ENCODE measurements at places on chromosomes 3 and 15.
A peak's percentile ranks its signal among the peaks of the same experiment; 100 is the strongest.

GRCh38 chr3:35946854-35947515 lies 307.7 kb downstream of the ARPP21 start:
- DNase-seq, result no peak

GRCh38 chr3:48151058-48151806 lies 37.0 kb downstream of the CDC25A start:
- peak; percentile 86 for DNase-seq

DNA sequence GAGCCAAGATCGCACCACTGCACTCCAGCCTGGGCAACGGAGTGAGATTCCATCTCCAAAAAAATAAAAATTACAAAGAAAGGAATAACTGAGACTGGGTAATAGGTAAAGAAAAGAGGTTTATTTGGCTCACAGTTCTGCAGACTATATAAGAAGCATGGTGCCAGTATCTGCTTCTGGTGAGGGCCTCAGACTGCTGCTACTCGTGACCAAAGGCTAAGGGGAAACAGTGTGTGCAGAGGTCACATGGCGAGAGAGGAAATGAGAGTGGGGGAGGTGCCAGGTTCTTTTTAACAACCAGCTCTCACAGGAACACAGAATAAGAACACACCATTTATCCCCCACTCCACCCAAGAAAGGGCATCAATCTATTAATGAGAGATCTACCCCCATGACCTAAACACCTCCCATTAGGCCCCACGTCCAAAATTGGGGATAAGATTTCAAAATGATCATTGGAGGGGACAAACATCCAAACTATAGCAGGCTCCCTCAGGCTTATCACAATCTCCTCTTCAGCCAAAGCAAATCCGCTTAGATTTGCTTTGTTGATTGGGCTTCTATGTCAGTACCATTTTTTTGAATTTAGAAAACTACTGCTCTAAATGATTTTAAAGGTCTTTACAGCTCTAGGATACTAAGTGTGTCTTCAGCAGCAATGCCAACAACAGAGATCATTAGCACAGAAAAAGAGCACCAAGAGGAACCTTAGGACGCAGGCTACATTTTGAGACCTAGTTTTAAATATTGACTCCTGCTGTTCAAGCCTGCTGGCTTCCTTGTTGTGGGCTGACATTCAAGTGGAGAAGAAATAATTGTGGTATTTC lies 84.2 kb upstream of the TBL1XR1 start:
- DNase-seq, result no peak

DNA sequence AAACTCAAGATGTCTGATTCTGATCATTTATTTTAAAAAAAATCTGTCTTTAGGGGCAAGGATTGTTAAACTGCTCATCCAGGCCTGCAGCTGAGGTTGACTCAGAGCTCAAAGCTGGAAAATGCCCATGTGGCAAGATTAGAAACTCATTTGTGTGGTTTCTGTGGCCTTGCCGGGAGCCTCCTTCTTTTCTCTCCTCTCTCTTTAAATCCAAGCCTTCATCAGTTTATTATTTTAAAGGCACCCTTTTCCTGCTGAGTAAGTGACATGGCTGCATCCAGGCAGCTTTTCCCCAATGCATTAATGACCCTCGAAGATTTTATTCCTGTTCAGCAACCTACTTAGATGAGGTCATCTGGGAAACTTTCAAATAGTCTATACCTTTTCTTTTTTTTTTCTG lies 221.3 kb upstream of the CDIN1 start:
- DNase-seq, result no peak

- DNase-seq, result no peak
Observed at GRCh38 chr3:44845528-44846520, 15.9 kb upstream of the TMEM42 start.

DNA sequence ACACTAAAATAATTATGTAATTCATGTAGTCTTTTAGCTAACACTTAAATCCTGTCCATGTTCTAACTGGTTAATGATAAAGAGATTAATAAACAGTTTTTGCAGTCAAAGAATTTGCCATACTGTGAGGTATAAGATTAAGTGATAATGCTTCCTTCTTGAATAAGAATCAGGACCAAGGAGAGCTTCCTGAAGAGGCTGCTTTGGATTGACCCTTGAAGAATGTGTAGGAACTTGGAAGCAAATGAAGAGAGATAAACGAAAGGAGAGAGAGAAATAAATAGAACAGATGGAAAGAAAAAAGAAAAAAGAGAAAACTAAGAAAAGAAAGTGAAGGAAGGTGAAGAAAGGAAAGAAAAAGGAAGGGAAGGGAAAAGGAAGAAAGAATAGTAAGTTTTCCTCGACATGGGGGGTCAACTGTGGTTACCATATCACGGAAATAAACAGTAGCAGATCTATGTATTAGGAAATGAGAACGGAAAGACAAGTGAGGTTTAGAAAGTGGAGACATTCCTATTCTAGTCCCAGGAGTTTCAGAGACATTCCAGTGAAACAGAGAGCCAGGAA lies 539.8 kb downstream of the FGF12 start:
- DNase-seq, result no peak

- no peak for DNase-seq
Observed at GRCh38 chr15:69610858-69611257, 158.2 kb downstream of the RPLP1 start.

DNA sequence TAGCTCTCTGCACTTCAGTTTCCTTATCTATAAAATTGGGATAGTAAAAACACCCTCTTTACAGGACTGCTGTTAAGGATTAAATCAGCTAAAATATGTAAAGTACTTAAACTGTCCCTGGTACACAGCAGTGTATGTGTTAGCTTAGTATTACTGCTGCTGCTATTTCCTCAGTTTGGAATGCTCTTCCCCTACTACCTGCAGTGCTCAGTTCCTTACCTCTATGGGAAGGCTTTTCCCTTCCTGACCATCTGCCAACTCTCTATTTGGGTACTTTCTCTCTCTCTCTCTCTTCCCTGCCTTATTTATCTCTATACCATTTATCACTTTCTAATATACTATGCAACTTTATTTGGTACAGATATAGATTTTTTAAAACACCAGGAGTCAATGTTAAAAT lies 26.5 kb downstream of the KPNA4 start:
- no peak for DNase-seq

DNA sequence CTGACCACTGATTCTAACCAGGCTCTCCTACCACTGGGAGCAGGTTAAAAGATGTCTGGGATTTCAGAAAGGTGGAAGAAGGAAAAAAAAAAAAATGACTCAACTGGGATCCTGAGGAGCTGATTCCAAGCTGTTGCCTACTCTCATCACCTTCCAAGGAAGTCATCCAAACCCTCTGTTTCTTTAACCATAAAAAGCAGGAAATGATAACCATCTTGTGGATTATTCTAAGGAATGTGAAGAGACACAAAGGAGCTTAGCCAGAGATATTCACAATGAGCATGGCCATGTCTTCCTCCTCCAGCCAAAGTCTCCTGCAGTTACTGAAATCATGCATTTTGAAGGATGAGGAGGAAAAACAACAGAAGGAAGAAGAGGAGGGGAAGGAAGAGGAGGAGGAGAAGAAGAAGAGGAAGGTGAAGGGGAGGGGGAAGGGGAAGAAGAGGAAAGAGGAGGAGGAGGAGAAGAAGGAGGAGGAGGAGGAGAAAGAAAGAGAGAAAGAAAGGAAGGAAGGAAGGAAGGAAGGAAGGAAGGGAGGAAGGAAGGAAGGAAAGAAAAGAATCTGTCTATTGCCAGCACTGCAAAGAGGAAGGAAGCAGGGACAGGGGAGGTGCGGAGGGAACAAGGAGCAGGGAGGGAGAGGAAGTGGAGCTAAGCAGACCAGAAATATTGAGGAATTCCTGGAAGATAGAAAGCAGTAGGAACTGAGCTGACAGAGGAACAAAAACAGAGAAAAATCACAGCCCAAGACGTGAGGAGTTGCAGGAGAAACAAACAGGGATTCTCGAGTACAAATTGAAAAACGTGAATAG lies 229.2 kb downstream of the UACA start:
- no peak for DNase-seq

GRCh38 chr15:85800478-85801123 lies 5.9 kb upstream of the KLHL25 start:
- no peak for DNase-seq

DNA sequence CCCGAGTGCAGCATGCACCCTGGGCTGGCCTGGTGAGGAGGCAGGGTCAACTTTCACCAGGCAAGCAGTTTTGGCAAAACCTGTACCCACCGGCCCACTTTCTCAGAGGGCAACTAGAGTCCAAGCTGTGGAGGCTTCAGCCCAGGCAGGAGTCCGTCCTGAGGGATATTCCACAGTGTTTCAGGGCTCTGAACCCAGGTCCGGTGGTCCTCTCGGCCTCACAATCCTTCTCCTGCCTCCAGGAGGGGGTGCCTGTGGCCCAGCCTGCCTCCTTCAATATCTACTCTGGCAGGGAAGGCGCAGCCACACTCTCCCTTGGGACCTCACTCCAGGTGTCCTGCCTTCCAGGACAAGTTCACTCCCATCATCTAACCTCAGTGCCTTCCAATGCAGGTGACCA lies 3.9 kb downstream of the PLA2G4E start:
- no peak for DNase-seq

DNA sequence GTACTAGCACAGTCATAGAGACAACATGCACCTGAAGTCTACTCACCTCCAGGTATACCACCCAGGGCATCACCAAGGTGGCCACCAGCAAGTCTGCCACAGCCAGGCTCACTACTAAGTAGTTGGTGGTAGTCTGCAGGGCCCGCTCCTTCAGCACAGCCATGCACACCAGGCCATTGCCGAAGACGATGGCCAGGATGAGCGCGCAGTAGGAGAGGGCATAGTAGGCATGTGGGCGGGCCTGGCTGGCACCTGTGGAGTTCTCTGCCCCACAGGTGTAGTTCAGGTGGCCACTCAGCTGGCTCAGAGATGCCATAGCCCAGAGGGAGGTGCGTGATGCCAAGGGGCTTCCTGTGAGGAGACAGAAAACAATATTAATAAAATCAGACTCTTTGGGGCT lies 7.2 kb downstream of the DRD3 start:
- no peak for DNase-seq

GRCh38 chr15:61243983-61244593 lies 15.0 kb upstream of the RORA start:
- no peak for DNase-seq

DNA sequence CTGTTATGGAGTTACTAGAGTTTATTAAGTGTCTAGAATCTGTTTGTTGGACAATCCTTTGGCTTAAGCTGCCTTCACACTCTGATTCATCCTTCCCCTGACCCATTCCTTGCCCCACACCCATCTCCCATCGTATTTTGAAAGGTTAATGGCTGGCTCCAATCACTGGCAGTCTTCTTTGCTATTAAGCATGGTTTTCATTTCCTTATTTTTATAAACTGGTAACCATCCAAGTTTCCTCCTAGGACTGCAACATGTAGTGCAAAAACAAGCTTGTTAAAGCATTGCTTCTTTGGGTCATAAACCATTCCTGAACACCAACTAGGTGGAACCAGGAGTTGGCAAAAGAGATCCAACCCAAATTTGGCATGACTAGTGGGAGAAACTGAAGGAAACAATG lies 148.4 kb downstream of the DTWD1 start:
- DNase-seq, result no peak

- DNase-seq, result no peak
Observed at GRCh38 chr15:47616876-47617275, 100.4 kb upstream of the SEMA6D start.

DNA sequence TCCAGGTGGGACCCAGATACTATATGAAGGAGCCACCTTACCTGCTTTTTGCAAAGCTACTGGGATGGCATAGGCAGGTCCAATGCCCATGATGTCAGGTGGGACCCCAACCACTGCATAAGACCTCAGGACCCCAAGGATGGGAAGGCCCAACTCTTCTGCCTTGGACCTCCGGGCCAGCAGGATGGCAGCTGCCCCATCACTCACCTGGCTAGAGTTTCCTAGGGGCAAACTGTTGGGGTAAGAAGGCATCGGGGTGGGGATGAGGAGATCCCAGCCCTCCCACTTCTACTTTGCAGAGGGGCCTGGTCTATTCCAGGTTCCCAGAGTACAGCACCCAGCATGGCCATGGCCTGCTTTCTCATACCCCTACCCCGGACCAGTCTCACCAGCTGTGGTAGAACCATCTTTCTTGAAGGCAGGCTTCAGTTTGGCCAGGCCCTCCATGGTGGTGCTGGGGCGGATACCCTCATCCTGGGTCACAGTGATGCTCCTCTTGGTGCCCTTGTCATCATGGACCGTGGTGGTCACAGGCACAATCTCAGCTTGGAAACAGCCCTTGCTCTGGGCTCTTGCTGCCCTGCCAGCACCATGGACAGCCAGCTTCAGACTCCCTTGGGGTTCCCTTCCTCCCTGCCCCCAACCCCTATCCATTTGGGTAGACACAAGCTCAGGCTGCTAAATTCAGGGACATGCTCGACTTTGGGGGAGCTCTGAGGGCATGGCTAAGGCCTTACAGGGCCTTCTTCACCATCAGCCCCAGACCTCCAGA lies 10.6 kb downstream of the ACAA1 start:
- DNase-seq, result no peak

- no peak for DNase-seq
Observed at GRCh38 chr15:67105065-67105951, 39.9 kb downstream of the SMAD3 start.

GRCh38 chr3:67940210-67940952 lies 286.0 kb upstream of the SUCLG2 start:
- DNase-seq, result no peak

GRCh38 chr3:63278171-63279004 lies at the start of gene SYNPR:
Gene SYNPR, plus strand, starts transcription at chr3:63278308.
- no peak for DNase-seq

DNA sequence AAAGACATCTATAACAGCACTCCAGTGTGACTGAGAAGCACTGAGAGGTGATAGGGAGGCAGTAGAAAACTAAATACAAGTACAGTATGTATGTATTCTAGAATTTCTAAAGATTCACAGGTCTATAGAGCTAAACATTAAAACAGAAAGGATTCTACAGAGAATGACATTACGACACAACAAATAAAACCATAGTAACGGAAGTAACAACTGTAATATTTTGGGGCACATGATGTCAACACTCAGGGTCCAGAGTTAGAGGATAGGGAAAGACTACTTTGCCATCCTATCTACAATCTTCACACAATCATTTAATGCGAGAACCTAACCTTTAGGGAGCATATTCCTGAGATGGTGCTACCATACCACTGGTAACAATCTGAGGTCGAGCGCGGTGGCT lies 13.6 kb downstream of the UBXN7 start:
- DNase-seq, result no peak

GRCh38 chr15:77305953-77306352 lies 114.0 kb downstream of the PEAK1 start:
- DNase-seq, result no peak

DNA sequence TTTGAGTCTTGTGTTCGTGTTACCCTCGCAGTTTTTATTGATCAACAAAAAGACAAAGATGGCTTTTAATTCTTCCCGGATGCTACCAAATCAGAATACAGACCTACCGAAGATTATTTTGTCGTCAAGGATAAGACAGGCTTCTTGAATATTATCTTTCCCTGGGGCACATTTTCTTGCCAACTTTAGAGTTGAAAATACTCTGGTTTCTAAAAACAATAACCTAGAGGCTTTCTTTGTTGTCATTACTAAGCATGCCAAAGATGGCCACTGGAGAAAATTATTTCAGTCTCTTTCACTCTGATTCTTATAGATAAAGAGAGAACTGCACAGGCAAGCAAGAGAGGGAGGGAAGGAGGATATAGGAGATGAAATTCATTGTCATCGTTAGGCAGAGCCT lies 33.9 kb downstream of the OXNAD1 start:
- no peak for DNase-seq

- DNase-seq, result no peak
Observed at GRCh38 chr3:158991146-158991705, 189.4 kb downstream of the MFSD1 start.

GRCh38 chr15:29942143-29942542 lies 119.9 kb upstream of the TJP1 start:
- DNase-seq, result no peak

GRCh38 chr15:28001641-28002040 lies 97.5 kb downstream of the OCA2 start:
- DNase-seq, result no peak

- no peak for DNase-seq
Observed at GRCh38 chr3:66256806-66257205, 36.0 kb downstream of the SLC25A26 start.

All from left forelimb (tissue), 1 donor.